ENCODE measurements at places on chromosomes 16 and 17. TPM values are rescaled to one million over a fixed set of nuclear protein-coding genes. Genes with fewer than 3 reads are reported as not detected.

DNA sequence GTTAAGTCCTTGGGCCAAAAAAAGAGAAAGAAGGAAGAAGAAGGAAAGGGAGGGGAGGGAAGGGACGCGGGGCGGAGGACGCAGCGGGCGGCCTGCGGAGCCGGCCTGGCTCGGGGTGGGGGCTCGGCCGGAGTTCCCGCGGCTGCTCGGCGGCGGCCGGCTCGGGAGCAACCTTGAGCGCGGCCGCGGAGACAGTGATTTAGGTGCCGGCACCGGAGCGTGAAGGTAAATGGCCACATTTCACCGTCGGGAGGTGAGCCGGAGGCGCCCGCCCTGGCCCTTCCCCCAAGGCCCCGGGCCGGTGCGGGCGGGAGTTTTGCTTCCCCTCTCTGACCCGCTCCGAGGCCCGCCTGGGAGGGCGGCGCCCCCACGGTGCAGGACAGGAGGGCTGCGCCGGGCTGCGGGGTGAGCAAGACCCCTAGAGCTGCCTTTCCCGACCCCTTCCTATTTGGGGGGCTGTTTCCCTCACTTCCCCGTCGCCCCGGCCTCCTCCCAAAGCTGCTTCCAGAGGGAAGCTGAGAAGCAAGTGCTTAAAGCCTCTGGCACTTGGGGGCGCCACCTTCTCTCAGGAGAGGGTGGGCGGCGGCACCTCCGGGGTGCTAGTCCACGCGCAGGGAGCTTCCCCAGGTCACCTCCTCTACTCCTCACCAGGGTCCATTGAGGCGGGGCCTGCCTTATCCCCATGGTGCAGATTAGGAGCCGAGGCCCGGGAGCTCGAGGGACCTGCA, 56.5 kb downstream of the MRM1 start:
- no peak for DNase-seq

DNA sequence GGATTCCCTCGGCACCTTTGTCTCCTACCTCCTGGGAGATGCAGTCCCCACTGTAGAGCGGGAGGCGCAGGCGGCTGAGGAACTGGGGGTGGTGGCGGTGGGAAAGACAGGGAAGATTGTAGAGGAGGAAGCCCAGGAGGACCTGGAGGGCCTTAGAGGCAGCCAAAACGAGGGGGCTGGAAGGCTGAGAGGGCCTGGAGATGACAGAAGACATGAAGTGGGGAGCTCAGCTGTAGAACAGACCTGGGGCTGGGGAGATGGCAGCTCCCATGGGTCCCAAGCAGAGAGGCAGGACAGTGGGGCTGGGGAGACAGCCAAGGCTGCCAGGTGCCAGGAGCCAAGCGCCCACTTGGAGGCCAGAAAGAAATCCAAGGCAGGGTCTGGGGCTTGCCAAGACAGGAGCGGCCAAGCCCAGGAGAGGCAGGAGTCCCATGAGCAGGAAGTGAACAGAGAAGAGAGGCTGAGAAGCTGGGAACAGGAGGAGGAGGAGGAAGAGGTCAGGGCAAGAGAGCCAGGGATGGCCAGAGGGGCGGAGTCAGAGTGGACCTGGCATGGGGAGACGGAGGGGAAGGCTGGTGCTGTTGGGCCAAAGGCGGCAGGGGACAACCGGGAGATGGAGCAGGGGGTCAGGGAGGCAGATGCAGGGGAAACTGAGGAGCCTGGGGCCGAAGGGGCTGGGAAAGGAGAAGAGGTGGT, 803 bp downstream of the APOBR start:
- peak; percentile 43 for DNase-seq

DNA sequence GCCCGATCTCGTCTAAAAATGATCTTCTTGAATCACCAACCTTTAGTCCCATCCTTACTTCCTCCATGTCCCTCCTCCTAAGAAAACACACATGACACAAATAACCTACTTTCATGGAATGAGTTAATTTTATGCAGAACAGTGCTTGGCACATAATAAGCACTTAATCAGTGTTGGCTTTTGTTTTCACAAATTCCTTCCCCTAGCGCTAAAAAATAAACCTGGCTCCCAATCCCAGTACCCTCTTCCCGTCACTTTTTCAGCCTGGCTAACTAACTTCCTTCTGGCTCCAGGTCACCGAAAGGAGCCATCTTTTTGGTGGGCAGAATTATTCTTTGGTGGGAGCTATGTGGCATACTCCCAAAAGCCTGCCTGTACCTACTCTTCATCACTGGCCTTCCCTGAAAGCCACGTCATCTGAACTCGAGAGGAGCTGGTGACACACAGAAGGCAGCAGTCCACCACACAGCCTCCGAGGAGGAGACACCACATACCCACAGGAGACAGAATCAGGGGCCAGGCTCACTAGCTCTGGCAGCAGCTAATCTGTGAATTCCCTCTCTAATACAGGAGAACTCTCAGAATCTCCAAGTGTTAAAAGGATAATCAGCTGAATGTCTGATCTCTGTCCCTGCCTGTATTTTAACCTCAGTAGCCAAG, 114.5 kb downstream of the SMG6 start:
- no peak for DNase-seq

DNA sequence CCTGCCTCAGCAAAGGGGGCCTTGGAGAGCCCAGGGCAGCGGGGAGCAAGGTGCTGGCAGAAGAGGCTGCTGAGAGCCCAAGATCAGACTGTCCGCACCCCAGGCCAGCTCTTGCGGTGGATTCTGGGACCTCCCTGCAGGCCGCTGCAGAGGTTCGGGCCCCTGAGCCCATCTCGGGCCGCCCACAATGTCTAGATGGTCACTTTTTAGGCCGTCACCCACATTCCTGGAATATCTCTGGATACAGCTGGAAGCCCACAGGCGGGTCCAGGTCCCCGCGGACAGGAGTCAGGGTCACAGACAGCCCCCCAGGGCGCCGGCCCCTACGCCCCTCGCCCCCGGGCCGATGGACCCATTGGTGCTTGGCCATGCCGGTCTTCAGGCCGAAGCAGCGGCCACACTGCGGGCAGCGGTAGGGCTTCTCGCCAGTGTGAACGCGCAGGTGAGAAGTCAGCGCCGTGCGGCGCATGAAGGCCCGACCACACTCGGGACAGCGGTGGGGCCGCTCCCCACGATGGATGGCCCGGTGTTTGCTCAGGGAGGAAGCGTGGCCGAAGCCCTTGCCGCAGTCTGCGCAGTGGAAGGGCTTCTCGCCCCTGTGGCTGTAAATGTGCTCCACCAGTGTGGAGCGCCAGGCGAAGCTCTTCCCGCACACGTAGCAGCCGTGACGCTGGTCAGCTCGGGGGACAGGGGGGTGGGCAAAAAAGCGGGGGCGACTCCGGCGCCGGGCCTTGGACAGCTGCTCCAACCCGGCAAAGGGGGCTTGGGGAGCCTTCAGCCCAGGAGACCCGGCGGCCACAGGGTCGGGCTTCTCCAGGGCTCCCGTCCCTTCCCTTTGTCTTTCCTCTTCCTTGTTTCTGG, 2.1 kb downstream of the ZNF747 start:
- DNase-seq: no peak

DNA sequence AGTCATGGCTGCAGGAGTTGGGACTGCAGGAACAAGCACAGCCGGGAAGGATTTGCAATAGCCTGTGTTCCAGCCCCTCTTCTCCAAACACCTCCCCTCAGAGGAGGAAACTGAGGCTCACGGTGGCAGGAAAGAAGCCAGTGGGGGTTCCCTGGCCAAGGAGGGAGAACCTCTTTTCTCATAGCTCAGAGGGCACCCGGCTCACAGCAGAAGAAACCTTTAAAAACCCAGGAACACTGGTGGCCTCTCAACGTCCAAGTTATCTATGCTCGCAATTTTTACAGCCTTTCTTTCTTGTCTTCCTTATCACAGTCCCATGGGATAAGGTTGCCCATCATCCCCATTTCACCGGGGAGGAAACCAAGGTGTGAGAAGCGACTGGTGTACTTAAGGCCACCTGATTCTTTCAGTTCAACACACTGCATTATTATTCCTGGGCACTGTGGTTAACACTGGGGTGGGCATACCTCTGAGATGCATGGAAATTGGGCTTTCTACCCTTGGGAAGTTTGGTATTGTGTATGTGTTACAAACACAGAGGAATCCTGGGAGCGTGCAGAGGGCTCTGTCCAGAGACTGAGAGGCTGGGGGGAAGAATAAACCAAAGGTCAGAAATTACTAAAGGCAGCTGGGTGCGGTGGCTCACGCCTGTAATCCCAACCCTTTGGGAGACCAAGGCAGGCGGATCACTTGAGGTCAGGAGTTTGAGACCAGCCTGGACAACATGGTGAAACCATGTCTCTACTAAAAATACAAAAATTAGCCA, 791 bp upstream of the ZNF629 start:
- no peak for DNase-seq

DNA sequence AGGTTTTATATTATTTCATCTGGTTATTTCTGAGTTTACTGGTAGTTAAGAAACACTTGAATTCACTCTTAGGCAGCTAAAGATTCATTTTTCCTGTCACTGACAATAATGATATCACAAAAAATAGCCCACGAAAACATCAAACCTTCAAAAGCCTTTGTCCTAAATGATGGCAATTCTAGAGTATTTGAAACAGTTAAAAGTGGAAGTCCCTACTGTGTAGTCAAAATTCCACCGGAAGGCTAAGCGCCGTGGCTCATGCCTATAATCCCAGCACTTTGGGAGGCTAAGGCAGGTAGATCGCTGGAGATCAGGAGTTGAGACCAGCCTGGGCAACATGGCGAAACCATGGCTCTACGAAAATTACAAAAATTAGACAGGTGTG, 103.5 kb downstream of the HIC1 start:
- DNase-seq: no peak

DNA sequence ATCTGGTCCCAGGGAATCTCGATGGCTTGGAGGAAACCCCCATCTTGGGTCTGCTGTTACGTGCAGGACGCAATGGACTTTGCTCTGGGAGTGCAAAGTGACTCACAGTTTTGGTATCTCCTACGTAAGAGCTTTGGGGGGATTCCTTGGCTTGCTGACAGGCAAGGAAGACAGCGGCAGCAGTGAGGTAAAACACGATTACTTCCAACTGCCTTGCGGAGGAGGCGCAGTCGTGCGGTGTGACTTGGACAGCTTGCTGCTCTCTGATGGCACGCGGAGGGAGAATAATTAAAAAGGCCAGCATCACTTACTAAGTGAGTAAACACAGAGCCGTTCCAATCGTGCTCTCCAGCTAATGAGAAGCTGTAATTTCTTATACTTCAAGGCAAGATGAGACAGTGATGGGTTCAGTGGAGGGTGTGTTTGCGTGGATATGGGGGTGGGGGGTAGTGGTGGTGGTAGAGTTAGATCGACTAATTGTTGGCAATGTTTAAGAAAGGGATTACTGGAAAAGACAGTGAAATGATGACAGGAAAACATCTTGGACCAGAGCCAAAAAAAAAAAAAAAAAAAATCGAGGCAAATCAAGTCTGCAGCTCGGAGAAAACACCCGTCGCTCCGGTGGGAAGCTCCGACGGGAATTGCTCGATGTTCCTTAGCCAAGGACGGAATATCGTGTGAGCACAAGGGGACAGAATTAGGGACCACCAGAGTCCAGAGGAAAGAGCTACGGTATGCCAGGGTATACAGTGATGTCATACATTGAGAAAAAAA, 184.8 kb upstream of the ZFHX3 start:
- peak; percentile 52 for DNase-seq

DNA sequence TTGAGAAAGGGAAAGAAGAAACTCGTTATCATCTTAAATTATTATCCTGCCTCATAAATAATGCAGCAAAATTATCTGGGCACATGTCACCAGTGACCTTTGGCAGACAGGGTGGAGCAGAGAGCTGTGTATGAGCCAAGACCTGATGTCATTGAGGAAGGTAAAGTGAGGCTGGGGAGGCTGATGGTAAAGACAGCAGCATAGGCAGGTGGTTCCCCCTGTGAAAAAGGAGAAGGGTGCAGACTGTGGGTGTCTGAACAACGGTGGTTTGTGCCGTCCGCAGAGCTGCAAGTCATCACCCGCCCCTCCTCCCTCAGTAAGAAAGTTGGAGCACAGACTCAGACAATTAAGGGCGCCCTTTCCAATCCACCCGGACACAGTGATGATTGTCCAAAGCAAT, 30.8 kb upstream of the METTL16 start:
- DNase-seq: no peak

DNA sequence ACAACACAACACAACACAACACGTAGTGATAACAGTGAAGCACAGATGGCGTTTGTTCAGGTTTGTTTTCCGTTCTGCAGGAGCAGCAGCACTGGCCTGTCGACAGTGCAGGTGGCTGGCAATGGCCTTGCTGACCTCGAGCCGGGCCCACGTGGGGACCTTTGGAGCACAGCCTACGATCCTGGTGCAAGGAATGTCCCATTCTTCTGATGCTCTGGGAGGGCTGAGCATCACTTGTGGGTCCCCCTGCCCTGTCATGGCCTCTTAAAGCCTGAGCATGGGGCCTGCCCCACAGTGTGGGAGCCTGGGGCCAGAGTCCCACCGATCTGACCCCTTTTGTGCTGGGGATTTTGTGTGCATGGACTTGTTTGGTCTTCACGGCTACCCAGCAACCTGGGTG, 6.8 kb downstream of the MAP2K3 start:
- no peak for DNase-seq

- peak; percentile 43 for DNase-seq
Observed at GRCh38 chr17:17921192-17922069, 50.8 kb downstream of the TOM1L2 start.

- DNase-seq: no peak
Observed at GRCh38 chr17:45138911-45139532, 3.5 kb downstream of the ACBD4 start.

GRCh38 chr17:46061435-46061834, 62.4 kb downstream of the STH start:
- DNase-seq: no peak

- no peak for DNase-seq
Observed at GRCh38 chr16:337975-338575, 14.4 kb downstream of the AXIN1 start.

DNA sequence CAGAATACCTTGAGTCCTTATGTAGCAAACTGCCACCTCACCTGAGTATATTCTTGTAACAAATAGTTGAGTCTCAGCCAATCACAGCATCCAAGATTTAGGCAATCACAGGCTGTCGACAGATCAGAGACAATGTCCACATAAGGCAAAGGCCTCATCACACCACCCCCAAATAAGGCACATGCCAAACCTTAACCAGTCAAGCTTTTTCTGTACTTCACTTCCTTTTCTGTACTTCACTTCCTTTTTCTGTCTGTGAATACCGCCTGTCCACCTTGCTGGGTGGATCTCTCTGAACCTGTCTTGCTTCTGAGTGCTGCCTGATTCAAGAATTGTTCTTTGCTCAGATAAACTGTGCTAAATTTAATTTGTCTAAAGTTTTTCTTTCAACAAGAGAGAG, 210.4 kb upstream of the N4BP1 start:
- no peak for DNase-seq

GRCh38 chr16:4608704-4608980, 6.0 kb downstream of the UBALD1 start:
- no peak for DNase-seq

GRCh38 chr16:72609066-72609465, 437.1 kb upstream of the PMFBP1 start:
- no peak for DNase-seq

- DNase-seq: no peak
Observed at GRCh38 chr16:3007059-3007956, 5.4 kb upstream of the CLDN9 start.

PRMT7 gene
- 26.7 TPM for total RNA-seq

CYGB gene
- 29.6 TPM for total RNA-seq

ARL5C gene
- total RNA-seq: not detected

PRSS8 gene
- not detected for total RNA-seq

SLC47A1 gene
- 25.5 TPM for total RNA-seq

SNAI3 gene
- total RNA-seq: 2.9 TPM

CUEDC1 gene
- 48.9 TPM for total RNA-seq

CACNG3 gene
- total RNA-seq: not detected

NGFR gene
- 6.2 TPM for total RNA-seq

OR2C1 gene
- not detected for total RNA-seq

All from heart left ventricle (tissue), 16 donors.